ENCODE measurements at places on chromosomes 3 and 15.

- no peak for DNase-seq
These were observed 64.2 kb upstream of the GLCE start for GRCh38 chr15:69096196-69096595.

- no peak for DNase-seq
These were observed 37.8 kb downstream of the SMARCC1 start for GRCh38 chr3:47743855-47744254.

DNA sequence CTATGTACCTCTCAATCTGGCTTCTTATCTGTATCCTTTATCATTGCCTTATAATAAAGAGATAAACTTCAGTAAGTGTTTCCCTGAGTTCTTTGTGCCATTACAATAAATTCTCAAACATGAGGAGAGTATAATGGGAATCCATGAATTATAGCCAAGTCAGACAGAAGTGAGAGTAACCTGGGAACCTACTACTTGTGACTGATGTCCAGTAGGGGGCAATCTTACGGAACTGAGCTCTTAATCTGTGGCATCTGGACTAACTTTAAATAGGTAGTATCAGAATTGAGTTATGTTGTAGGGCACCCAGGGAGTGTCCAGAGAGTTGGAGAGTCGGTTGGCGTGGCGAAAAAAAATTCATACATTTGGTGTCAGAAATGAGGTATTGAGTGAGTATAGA is 542.6 kb downstream of the ZBBX start:
- DNase-seq, result no peak

DNA sequence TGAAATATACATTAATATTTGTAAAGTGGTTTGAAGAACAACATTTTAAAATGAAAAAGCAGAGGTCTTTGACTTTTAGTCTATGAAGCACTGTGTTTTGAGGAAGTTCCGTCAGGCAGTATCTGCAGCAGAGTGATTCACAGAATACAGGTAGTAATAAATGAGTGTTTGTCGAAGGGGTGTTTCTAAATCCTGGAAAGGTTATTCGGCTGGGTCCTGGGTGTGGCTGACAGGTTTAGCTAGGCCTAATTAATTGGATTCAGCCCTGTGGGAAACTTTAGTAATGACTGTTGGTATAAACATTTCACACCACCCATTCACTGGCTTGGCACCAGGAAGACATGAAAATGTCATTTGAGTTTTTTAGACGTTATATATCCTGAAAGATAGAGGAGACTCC is 51.3 kb downstream of the TIPARP start:
- DNase-seq, result no peak

GRCh38 chr3:16204751-16205150 is 30.3 kb downstream of the GALNT15 start:
- DNase-seq, result no peak

GRCh38 chr3:46536758-46537157 is 29.3 kb downstream of the LRRC2 start:
- DNase-seq, result no peak

DNA sequence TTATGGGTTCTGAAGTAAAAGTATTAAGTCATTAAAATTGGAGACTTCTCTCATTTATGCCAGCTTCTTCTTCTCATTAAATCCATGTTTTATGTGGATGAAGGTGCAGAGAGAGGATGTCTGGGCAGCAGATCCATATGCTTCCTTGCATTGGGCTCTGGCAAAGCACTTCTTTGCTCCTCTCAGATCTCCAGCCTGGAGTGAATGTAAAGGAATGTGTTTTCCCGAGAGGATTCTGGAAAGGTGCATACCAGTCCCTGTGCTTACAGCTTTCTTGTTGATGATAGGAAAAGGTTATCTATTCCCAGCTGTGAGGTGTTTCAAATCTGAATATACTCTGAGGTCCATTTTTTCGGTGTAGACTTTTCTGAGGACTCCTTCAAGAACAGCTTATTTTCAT is 79.9 kb upstream of the PEX5L start:
- no peak for DNase-seq
